ENCODE measurements at places on chromosomes 16 and 17.

DNA sequence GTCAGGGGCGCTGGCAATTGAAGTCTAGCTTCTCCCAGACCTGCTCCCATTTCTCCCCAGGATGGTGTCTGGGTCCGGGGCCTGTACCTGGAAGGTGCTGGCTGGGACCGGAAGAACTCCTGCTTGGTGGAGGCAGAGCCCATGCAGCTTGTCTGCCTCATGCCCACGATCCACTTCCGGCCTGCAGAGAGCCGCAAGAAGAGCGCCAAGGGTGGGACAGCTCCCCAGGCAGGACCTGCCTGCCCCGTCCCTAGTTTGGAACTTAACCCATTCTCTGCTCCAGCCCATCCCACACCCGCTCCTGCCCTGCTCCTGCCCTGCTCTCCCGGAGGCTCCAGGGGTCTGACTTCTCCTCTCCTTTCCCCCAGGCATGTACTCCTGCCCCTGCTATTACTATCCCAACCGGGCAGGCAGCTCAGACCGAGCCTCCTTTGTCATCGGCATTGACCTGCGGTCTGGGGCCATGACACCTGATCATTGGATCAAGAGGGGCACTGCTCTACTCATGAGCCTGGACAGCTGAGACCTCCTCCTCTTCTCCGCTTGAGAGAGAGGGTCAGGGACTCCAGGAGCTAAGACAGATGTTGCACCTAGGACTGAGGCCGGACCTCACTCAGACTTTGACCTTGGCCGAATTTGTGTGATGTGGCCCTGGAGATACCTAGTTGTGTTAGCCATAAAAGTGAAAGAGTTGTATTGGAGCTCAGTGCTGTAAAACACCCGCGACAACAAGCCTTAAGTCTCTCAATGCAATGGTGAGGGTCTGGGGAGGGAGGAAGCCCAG is 814 bp upstream of the KDM6B start:
- DNase-seq, result no peak

DNA sequence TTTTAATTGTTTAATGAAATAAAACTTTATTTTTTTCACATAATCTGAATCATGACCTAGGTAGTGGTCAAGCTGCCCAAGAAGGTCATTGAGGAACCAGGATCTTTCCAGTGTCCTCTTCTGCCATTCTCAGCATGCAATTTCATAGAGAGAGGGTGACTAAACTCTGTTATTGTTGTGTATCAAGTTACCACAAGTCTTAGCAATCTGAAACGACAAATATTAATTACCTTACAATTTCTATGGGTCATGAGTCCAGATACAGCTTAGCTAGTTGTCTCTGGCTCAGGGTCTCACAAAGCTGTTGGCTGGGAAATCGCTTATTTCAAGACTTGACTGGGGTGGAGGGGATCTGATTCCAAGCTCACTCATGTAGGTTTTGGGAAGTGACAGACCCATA is 37.6 kb downstream of the FTO start:
- no peak for DNase-seq

DNA sequence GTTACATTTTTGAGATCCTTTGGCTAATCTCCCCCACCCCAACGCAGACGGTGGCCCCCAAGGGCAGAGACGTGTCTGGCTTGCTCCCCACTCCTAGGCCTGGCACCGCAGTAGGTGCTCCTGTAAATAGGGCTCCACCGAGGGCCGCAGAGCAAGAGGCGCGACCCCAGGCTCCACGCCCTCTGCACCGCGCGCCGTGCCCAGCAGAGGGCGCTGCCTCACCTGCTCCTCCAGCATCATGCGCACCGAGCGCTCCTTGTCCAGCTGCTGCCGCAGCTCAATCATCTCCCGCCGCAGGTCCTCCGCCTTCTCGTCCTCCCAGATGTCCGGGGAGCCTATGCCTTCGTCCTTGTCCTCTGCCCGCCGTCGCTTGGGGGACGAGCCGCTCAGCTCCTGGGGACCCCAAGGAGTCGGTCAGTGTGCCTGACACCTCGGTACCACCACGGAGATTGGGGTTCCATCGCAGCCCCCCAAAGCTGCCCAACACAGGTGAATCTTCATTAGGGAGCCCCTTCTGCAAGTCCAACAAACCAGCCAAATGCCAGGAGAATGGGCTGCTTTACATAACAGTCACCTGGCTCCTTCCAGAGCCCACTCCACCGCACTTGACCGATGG is 11.2 kb downstream of the TFAP4 start:
- DNase-seq, result no peak

DNA sequence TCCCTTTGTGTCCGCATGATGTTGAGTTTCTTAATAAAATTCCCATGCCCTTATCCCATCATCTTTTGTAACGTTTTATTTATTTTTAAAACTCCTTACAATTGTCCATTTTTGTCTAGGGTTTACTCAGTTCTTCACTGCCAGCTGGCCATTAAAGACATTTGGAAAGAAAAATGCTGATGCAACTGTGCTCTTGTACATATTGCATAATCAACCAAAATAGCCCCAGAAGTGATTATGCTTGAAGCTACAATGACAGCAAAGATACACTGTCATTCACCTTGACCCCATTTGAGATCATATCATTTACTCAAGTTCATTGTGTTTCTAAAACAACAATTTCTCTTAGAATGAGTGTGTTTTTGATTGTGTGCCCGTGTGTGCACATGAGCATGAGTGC is 1074.6 kb upstream of the RBFOX1 start:
- DNase-seq, result no peak

- DNase-seq, result peak; percentile 44
Observed at GRCh38 chr16:78122774-78123315, 23.4 kb downstream of the WWOX start.

GRCh38 chr16:57887711-57888110 is 83.2 kb downstream of the CNGB1 start:
- DNase-seq, result no peak

DNA sequence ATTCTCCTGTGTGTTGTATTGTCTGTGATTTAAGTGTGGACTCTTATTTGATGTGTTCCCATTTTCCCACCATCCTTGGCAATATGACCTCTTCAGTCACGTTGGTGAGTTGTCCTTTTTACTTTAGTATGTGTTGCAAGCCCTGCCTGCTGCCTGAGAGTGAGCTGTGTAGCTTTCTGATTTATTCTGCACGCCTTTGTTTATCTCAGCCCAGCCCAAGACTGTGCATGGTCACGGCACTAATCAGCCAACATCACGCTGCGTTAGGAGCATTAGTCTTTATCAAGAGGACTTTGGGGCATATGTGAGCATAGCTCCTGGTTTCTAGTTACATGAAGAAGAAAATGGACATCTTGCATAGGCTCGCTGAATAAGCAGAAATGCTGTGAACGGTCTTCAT is 6.0 kb downstream of the TOM1L1 start:
- DNase-seq, result no peak

DNA sequence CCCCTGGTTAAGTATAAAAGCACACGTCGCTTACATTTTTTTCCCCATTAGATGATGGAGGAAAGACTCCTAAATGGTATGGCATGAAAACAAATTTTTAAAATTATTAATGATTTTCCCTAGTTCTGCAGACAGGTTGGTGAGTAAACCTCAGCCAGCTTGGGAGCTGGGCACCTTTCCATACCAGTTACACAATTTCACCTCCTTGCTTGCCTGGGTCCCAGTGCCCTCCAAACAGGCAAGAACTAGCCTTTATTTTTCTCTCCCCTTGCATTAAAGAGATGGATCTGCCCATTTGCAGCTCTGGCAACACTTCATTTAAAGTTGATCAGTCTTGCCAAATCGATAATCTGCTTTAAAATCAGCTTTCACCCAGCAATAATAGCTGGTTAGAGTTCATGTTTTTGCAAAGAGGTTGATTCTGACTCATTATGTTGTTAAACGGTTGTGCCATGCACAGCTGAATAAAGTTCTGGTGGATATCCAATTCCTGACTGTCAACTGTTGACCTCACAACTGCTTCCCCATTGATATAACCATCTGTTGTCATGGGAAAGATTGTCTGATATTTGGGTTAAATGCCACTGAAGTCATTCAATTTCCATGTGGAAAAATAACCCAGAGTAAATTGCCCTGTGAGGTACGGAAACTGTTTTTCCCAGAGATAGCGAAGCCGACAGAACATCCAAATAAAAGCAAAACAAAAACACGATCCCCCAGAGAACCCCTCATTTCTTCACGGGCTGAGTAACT is 1.3 kb downstream of the C17orf58 start:
- no peak for DNase-seq

DNA sequence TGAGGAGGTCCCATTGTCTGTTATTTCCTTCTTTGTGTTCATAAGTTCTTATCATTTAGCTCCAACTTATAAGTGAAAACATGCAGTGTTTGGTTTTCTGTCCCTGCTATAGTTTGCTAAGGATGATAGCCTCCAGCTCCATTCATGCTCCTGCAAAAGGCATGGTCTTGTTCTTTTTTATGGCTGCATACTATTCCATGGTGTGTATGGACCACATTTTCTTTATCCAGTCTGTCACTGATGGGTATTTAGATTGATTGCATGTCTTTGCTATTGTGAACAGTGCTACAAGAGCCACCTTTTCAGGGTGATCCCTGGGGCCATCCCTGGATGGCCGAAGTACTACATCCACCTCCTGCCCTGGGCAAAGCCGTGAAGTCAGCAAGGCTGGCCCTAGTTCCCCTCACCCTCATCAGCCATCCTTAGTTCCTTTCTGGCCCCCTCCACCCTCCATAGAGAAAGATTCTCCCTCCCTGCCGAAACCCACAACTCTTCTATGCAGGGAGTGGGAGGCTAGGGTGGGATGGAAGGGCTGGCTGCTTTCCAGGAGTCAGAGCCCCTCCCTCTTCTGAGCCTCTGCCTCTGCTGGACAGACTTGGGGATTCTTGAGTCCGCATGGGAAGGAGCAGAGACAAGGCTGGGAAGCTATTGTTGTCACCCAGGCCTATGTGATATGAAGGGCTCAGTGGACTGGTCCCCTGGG is 8.3 kb downstream of the MT1X start:
- DNase-seq, result no peak

DNA sequence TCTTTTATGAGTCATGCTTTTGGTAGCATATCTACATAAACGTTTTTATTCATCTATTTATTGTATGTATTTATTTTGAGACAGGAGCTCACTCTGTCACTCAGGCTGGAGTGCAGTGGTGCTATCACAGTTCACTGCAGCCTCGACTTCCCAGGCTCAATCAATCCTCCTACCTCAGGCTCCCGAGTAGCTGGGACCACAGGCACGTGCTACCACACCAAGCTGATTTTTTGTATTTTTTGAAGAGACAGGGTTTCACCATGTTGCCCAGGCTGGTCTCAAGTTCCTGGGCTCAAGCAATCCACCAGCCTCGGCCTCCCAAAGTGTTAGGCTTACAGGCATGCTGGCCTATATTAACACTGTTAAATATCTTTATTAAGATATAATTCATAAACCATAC is 20.4 kb upstream of the IL4R start:
- no peak for DNase-seq

- no peak for DNase-seq
Observed at GRCh38 chr17:8746501-8747236, 2.0 kb upstream of the CCDC42 start.

DNA sequence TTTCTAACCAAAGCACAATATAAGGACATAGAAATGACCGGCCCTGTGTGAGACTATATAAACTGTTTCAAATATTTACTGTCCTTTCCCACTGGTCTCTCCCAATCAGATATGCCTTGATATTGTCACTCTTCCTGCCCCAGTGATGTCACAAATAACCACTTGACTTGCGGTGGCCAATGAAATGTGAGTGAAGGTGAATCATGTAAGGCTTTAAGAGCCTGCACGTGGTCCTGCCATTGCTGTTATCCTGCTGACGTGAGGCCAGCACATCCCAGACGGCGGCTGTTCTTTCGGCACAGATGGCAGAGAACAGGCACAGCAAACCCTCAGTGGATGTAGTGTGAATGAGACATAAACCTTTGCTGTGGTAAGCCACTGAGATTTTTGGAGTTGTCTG is 5.4 kb upstream of the KLHL11 start:
- DNase-seq, result no peak

DNA sequence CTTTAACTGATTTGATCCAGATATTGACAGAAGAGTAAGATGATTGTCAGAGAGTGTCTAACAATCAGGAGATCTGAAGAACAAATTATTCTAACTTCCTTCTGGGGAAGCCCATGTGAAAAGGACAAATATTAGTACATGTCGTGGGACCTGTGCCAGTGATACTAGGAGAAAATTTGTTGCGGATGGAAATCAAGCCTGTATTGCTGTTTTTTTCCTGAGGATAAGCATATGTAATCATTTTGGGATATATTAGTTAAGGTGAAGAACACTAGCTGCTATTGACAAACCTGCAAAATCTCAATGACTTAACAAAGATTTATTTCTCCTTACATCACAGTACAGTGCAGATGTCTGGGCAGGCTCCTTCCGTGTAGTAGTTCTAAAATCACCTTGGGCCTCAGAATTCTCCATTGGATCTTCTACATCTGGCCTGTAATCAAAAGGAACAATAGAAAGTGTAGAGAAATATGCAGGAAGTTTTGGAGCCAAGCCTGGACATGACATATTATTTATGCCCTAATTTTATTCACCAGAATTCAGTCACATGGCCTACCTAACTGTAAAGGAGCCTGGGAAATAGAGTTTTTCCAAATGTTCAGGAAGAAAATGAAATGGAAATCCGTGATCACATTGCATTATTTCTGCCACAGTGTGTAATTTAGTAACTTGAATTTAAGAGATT is 58.3 kb downstream of the CYB561 start:
- peak; percentile 47 for DNase-seq

DNA sequence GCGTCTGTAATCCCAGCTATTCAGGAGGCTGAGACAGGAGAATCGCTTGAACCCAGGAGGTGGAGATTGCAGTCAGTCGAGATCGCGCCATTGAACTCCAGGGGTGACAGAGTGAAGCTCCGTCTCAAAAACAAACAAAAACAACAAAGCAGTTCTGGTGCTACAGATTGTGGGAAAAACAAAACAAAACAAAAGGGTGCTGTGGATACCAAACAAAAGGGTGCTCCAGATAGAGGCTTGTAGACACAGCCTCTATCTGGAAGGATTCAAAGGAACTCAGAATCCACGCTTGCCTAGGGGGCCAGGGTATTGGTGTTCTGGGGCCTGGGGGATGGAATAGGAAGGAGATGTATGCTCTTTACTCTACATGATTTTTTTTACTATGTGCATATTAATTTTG is 2.5 kb downstream of the MYLK3 start:
- no peak for DNase-seq

- no peak for DNase-seq
Observed at GRCh38 chr17:42613699-42614295, 4.3 kb downstream of the TUBG1 start.

- DNase-seq, result no peak
Observed at GRCh38 chr17:39752241-39752881, 14.6 kb downstream of the GRB7 start.

DNA sequence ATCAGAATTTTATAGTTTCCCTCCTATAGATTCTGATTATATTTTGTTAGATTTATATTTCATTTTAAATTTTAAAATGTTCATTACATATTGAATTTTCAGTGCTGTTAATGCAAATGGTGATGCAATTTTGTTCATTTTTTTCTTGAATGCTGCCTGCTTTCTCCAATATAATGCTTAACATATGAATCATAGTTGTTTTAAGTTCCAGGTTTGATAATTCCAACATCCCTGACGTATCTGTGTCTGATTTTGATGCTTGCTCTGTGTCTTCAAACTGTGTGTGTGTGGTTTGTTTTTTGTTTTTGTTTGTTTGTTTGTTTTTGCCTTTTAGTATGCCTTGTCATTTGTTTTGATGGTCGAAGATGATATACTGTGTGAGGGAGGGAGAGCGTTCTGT is 134.7 kb upstream of the ELAC2 start:
- DNase-seq, result no peak

- DNase-seq, result no peak
Observed at GRCh38 chr17:79921411-79922115, 82.3 kb upstream of the CBX4 start.

Data from astrocyte of the cerebellum (primary cell).